SJCRH30 (cell line): ENCODE measurements at places on chromosomes 6 and 20. TPM values are rescaled to one million over a fixed set of nuclear protein-coding genes. Genes with fewer than 3 reads are reported as not detected.

The ADGRG6 gene
- 2.8 and 3.0 TPM in 2 replicates for total RNA-seq

The SLCO4A1 gene
- total RNA-seq: 3.9 and 5.8 TPM in 2 replicates

GRCh38 chr20:5654557-5654956 lies 95.6 kb upstream of the SHLD1 start:
- DNase-seq: no peak

DNA sequence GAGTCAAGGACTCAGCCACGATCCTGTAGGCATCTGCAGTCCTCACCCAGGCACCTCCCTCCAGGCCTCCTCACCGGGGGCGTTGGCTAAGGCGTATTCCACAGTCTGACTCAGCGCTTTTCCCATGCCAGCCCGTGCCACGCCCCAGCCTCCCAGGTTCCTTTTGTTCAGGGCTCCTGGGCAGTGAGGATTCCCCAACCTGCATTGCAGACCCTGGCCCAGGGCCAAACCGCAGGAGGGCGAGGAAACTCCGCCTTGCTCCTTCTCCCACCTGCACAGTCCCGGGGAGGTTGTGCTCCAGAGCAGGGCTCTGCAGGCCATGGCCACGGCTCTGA lies 202.8 kb upstream of the CST7 start:
- no peak for DNase-seq

DNA sequence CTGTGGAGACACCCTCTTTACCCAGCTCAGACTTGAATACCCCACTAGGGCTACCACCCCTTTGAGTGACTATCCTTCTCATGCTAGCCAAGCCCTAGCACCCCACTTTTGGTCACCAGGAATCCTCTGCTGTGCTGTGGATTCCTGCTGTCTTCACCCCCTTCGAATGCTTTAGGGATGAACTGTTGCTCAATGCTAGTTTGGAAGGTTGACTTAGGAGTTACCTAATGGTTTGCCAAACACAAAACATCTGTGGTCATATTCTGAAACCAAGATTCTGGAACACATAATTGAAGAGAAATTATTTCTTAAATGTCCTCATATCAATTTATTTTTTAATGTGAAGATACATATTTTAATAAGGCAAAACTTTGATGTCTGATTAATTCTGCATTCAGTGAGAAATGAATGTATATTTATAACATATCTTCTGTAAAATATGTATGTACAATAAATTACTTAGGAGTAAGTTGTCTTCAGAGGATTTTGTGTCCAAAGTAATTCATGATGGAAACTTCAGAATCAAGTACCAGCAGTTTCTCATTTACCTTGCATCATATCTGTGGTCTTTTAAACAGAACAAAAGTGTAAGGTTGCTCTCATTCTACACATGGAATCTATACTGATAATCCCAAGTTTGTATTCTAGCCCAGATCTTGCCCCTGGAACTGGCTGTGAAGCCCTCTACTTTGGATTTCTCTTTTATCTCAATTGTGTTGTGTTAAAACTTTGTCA lies 46.9 kb downstream of the TMEM200A start:
- no peak for DNase-seq

- DNase-seq: peak; percentile 44
These were observed 332.0 kb downstream of the BTBD9 start for GRCh38 chr6:38307740-38308139.

DNA sequence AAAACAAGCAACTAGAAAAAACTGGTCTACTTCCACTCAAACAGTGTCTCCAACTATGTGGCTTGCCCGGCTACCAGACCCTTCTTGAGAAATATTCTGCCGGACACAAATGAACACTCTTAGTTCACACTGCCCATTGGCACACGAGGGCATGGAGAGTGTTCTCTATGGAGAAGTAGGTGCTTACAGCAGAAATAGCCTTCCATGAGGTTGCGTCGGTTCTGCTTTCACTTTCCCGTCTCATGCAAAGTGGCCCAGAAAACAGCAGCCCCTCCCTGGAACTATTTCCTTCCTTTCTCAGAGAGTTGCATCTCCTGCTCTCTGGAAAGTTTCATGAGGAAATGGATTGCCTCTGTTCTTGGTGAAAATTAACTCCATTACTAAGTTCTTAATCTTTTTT lies 9.5 kb upstream of the HLA-DOA start:
- DNase-seq: peak; percentile 16

DNA sequence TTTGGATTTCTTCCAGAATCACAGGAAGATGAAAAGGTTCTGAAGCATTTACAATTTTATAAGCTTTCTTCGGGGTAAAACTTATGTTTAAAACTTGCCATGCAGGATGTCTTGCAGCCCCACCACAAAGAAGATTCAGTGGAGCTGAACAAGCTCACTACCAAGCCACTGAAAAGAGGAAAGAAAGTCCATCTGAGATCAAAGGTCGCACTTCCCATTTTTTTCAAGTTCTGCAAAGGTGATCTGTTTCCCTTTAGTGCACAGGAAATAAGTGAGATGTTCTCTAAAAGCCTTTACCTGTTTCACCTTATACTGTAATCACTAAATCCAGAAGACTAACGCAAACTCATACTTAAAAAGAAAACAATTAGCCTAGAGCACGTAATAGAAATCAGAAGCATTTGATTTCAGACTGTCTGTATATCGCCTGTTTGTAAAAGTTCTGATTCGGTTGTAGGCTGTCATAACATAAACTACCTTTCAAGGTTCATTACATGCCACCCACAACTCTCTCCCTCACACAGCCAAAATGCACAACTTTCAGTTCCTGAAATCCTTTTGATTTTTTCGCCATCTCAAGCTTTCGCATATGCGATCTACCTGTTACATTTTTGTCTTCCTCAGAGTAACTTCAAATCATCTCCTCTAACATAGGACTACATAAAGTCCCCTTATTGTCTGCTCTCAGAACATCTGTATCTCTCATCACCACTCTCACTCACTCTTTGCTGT lies 1.8 kb downstream of the ECHDC1 start:
- DNase-seq: no peak
